Tongue (tissue), 3 donors: ENCODE measurements at places on chromosomes 13 and 19. TPM values are rescaled to one million over a fixed set of nuclear protein-coding genes. Genes with fewer than 3 reads are reported as not detected.

The IGFL2 gene
- total RNA-seq: 0.82 TPM

The MAST1 gene
- 0.92 TPM for total RNA-seq

The RAB3A gene
- 2.1 TPM for total RNA-seq

The ADGRE2 gene
- 0.31 TPM for total RNA-seq

The KLK7 gene
- total RNA-seq: 0.51 TPM

The SMIM24 gene
- total RNA-seq: not detected

The ACTL9 gene
- total RNA-seq: not detected

The ARRDC5 gene
- not detected for total RNA-seq

The F7 gene
- total RNA-seq: 1.6 TPM

The ERCC5 gene
- total RNA-seq: 61.3 TPM

The MLNR gene
- total RNA-seq: not detected

The CYP4F2 gene
- total RNA-seq: not detected
